ENCODE measurements at places on chromosomes 2 and 18. TPM values are rescaled to one million over a fixed set of nuclear protein-coding genes. Genes with fewer than 3 reads are reported as not detected.

GRCh38 chr2:5921081-5921642 is 229.0 kb downstream of the SOX11 start:
- DNase-seq: no peak

DNA sequence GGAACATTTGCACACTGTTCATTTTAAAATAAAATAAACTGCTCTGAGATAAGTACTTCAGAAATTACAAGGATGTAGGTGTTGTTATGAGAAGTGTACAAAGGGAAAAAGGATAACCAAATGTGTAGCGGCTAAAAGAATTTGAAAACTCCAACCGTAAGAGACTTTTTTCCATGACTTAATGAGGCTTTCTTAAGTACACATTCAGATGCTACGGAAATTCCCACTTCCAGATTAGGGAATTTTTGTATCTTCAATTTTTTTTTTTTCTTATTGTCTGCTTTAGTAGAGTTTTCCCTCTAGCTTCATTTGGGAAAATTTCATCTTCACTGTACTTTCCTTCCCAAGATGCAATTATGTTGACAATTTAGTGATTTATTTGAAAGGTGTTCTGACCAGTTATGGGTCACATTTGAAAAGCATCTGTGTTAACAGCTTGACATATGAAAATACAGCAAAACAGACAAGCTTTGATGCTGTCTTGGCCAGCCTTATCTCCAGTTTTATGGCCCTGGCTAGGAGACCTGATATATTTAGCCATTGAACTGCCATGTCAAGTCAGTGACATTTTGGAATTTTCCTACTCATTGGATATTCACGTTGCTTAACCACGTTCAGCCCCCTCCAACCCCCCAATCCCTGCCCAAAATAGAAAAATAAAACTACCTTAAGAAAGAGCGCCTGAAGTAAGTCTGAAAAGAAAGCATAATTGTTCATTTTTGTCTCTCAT is 105.6 kb downstream of the FEZ2 start:
- no peak for DNase-seq

DNA sequence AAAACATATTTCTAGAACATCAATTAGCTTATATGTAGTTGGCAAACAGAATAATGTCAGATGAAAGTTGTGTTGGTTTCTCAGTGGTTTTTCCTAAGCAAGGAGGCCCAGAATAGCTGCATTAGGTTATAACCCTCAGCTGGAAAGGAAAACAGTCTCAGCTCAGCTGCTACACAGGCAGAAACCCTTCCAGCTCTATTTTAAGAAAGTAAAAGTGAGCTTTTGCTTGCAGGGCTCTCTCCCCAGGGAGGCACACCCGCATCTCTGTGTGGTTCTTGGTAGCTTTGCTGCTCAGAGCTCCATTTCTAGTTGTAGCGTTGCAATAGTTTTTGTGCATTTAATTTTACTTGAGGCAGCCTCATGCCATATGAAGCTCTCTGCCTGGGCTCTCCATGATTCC is 54.6 kb downstream of the PIKFYVE start:
- DNase-seq: peak; percentile 51

DNA sequence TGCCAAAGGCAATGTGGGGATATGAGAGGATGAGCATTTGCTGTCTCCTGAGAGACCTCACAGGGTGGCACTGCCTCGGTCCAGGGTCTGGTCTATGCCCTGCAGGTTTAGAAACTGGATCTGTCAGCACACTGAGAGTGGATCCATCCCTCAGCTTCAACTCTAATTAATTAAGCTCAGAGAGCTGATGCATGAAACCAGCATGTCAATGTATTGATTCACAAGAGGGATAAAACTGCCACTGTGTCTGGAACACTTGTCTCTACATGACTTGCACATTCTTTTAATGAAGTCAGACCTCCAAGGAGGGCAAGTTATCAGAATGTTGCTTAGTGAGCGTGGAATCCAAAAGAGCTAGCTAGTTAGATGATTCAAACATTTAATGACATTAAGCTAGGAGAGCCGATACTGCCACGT is 22.5 kb upstream of the POLE4 start:
- no peak for DNase-seq

DNA sequence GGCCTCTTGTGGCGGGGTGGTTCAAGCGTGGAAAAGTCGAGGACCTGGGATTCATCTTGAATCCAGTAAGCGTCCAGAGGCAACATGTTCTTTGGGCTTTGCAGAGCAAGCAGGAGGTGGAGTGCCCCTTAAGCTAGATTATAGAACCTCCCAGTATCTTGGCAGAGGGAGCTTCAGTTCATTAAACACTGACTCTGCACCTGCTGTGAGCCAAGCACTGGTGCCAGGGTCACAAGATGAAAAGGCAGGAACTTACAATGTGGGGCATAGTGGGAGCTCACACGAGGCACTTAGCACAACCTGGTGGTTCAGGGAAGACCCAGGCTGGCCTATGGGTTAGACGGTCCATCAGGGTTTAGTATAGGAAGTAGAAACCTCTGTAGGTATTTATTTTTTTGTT is 7.4 kb upstream of the FZD5 start:
- no peak for DNase-seq

GRCh38 chr2:197615016-197615652 is 60.3 kb downstream of the RFTN2 start:
- no peak for DNase-seq

GRCh38 chr2:25367296-25367695 is 25.6 kb upstream of the DNMT3A start:
- peak; percentile 56 for DNase-seq

GRCh38 chr2:137202318-137202717 is 437.0 kb downstream of the THSD7B start:
- no peak for DNase-seq

- peak; percentile 27 for DNase-seq
Measured at GRCh38 chr2:62184512-62185230, 11.2 kb upstream of the B3GNT2 start.

DNA sequence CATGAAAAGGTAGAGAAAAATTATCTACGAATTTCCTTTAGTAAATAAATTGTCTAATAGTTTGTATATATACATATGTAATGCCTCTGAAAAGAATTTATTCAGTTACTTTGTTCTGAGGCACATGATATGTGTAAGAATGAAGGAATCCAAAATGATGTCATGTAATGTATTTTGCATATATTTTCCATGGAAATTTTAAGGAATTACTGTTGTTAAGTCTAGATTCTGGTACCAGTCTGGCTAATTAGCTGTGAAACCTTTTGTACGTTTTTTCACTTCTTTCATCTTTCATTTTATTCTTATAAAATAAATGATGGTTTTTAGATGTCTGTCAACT is 12.3 kb downstream of the YIPF4 start:
- DNase-seq: no peak

DNA sequence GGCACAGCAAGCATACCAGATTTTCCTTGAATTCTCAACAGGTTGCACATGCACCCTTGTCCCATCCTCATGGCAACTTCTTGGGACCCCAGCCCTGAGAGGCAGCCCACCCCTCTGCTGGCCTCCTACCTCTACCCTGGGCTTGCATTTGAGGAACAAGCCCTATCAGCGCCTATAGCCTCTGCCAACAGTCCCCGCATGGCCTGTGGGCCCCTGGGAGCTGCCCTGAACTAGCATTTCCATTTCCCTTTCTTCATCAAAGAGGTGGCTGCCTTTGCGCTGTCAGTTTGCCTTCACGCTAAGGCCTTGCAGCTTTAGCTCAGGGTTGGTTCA is 5.4 kb upstream of the ZAP70 start:
- no peak for DNase-seq

- DNase-seq: no peak
Measured at GRCh38 chr2:70938586-70938950, 2.9 kb downstream of the ATP6V1B1 start.

The GCG gene
- polyA plus RNA-seq: 52.4 TPM

The LRATD1 gene
- polyA plus RNA-seq: 10.7 TPM

The ALKAL2 gene
- 3.0 TPM for polyA plus RNA-seq

The PSMA8 gene
- polyA plus RNA-seq: not detected

The MLPH gene
- 1.9 TPM for polyA plus RNA-seq

The PXDN gene
- 166 TPM for polyA plus RNA-seq
